Epithelial cell of umbilical artery (primary cell): ENCODE measurements at places on chromosomes 12 and 14. TPM values are rescaled to one million over a fixed set of nuclear protein-coding genes. Genes with fewer than 3 reads are reported as not detected.

Gene ARHGEF40
- total RNA-seq, result 7.8 and 8.7 TPM in 2 replicates

Gene CCDC197
- not detected in 2 replicates for total RNA-seq

Gene NTS
- total RNA-seq, result under 0.01 and 0.15 TPM in 2 replicates

Gene RNF10
- 67.5 and 107 TPM in 2 replicates for total RNA-seq

Gene PRICKLE1
- total RNA-seq, result 3.6 and 6.1 TPM in 2 replicates

Gene INSM2
- not detected in 2 replicates for total RNA-seq

Gene HNF1A
- not detected in 2 replicates for total RNA-seq

Gene AKAP5
- 0.65 and 1.2 TPM in 2 replicates for total RNA-seq

Gene DTX1
- total RNA-seq, result 0.32 TPM in 1 of 2 replicates, not detected in the other

Gene FITM1
- under 0.01 TPM in 1 of 2 replicates, not detected in the other for total RNA-seq

Gene KRT5
- under 0.01 and 0.91 TPM in 2 replicates for total RNA-seq

Gene TPPP2
- not detected in 2 replicates for total RNA-seq

Gene FSCB
- total RNA-seq, result not detected in 2 replicates

Gene AJUBA
- total RNA-seq, result 53.6 and 89.1 TPM in 2 replicates

Gene GALNT9
- 0.32 and 0.76 TPM in 2 replicates for total RNA-seq

Gene LBHD2
- not detected in 2 replicates for total RNA-seq

Gene SMCO2
- not detected in 2 replicates for total RNA-seq

Gene TAS2R10
- total RNA-seq, result 0.97 and 1.7 TPM in 2 replicates

Gene PARP2
- 8.8 and 10.5 TPM in 2 replicates for total RNA-seq

Gene CLMN
- 5.5 and 7.8 TPM in 2 replicates for total RNA-seq

Gene ADAMTS20
- total RNA-seq, result not detected in 2 replicates

Gene FBRSL1
- total RNA-seq, result 4.0 and 20.8 TPM in 2 replicates

Gene RGS6
- total RNA-seq, result not detected in 2 replicates

Gene TMEM263
- total RNA-seq, result 80.2 and 98.1 TPM in 2 replicates

Gene MYO1H
- not detected in 2 replicates for total RNA-seq

Gene CD163
- not detected in 2 replicates for total RNA-seq

Gene OR4K13
- not detected in 2 replicates for total RNA-seq

Gene IFI27L2
- total RNA-seq, result 84.1 and 85.7 TPM in 2 replicates

Gene C12orf54
- total RNA-seq, result not detected in 2 replicates

Gene MYH6
- total RNA-seq, result not detected in 2 replicates

Gene IL31
- total RNA-seq, result not detected in 2 replicates

Gene SCN8A
- 16.9 and 40.0 TPM in 2 replicates for total RNA-seq

Gene GSG1
- not detected in 2 replicates for total RNA-seq

Gene GRIP1
- total RNA-seq, result 0.15 and 0.32 TPM in 2 replicates

Gene NPFF
- not detected in 2 replicates for total RNA-seq

Gene CPNE6
- not detected in 2 replicates for total RNA-seq

Gene KRT73
- total RNA-seq, result not detected in 2 replicates

Gene SAMD15
- 2.3 and 4.0 TPM in 2 replicates for total RNA-seq

Gene ZBTB42
- 5.6 and 5.8 TPM in 2 replicates for total RNA-seq

Gene SLCO1A2
- not detected in 2 replicates for total RNA-seq

Gene NANOG
- total RNA-seq, result not detected in 2 replicates

Gene WNT5B
- 0.32 and 0.46 TPM in 2 replicates for total RNA-seq

Gene USP44
- total RNA-seq, result 2.6 and 3.0 TPM in 2 replicates

Gene APEX1
- 104 and 113 TPM in 2 replicates for total RNA-seq

Gene PGF
- total RNA-seq, result 378 and 418 TPM in 2 replicates
